T-helper 1 cell (primary cell): ENCODE measurements at places on chromosomes 12 and 14.

DNA sequence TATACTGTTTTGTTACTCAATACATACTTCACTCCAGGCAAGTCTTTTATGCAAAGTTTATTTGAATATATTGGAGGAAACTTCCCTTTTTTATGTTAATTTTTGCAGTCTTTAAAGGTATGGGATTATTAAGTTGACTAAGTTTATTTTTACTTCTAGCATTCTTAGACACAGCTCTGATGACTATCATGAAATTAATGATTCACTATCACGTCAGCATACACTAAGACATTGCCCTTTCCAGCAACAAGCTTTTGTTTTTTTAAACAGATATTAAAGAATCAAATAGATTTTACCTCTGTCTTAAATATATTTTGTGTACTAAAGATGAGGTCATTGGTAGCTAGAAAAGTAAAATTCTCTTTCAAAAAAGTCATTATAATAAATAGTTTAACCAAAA, 52.1 kb downstream of the DERA start:
- DNase-seq, result no peak

DNA sequence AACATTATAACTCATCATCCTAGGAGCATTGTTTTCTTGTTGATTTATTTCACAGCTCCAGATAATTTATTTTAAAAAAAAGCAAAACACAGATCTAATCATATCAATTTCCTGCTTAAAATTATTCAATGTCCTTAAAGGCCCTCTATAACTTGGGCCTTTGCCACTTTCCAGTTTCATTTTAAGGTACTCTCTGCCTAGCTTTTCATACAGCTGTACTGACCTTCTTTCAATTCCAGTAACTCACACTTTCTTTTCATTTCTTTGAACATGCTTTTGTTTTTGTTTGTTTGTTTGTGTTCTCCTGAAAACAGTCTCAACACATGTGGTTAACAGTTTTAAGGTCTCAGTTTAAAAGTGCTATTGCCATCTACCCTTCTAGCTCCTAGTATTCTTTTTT, 281.9 kb downstream of the ACSS3 start:
- no peak for DNase-seq

DNA sequence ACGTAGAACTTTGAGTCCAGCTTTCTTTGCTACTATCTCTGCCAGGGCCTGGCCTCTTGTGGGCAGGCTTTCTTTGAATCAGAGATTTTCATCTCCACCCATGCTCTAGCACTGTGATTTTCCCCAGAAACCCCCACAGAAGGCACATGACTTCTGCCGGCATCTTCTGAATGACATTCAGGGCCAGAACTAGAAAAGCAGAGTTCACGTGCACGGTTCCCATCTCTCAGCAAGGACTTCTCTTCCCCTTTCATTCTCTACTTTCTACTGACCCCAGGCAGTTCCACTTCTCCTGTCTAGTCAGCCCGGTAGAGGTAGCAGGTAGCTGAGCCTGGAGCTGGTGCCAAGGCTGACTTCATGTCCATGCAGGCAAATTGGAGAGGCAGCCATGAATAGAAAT, 26.9 kb downstream of the BATF start:
- DNase-seq, result no peak

GRCh38 chr12:33265033-33265731, 174.4 kb downstream of the SYT10 start:
- DNase-seq, result no peak

DNA sequence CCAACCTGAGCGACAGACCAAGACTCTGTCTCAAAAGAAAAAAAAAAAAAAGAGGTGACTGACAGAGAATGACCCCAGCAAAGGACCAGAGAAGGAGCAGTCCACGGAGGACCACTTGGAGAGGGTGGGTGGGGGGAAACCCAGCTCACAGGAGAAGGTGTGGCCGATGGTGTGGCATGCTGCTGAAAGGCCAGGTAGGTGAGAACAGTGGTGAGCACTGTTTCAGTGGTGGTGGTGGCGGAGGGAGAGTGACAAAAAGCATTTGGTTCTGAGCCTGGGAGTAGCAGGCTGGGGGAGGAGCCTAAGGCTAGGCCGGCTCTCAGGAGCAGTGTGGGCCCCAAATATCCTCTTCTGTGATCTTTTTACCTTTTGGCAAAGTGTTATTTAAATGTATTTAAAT, 63.8 kb downstream of the IRF2BPL start:
- no peak for DNase-seq

- DNase-seq, result peak; percentile 11
Observed at GRCh38 chr12:6231359-6232268, 31.4 kb downstream of the CD9 start.

DNA sequence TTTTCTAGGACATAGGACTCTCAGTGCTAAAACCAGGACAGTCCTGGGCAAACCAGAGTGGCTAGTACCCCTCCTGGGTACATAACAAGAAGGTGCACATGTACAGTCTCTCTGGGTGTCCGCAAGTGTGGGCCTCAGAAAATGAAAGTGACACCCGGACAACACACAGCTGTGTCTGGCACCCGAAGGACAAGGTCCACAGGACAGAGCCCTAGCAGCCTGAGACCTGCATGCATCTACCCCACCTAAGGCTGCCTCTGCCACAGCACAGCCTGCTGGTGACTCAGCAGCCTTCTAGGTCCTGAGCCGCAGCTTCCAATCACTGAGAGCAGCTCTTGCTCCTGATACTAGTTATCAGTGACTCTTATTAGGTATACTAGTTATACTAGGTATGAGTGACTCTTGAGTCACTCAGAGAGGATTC, 784.1 kb upstream of the TBX3 start:
- DNase-seq, result no peak

- DNase-seq, result no peak
Observed at GRCh38 chr12:318759-319515, 56.3 kb upstream of the SLC6A13 start.

DNA sequence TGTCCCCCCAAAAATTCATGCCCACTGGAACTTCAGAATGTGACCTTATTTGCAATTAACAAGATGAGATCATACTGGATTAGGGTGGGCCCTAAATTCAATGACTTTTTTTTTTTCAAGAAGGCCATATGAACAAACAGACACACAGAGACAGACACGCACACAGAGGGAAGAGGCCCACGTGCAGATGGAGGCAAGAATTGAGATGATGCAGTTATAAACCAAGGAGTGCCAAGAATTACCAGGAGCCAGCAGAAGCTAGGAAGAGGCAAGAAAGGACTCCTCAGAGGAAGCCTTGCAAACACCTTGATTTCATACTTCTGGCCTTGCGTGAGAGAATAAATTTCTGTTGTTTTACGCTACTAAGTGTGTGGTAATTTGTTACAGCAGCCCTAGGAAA, 33.4 kb downstream of the NELL2 start:
- no peak for DNase-seq

DNA sequence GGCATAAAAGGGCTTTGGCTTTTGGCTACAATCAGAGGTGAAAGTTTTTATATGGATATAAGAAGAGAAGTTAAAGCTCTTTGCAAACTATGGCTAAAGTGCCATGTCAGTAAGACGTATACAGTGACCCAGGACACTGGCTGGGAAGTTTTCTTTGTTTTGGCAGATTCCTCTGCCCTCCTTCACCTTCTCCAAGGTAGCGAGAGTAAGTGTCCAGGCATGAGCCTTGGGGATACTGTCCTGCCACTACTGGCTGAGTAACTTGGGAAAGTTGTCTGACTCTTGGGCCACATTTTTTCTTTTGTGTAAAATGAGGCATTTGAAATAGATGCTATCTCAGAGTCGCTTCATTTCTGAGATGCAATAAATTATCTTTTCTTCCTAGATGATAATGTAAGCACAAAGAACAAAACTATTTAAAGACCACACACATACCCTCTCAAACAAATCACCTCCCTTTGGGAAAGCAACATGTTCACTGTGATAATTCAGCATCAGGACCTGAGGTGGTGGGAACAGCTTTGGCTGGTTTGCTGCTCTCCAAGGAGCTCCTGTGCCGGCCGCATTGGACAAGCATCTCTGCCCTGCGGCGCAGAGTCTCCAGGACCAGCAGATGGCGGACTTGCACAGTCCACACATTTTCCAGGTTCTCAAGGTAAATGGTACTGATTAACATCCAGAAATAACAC, 106.3 kb downstream of the PTCSC3 start:
- DNase-seq, result peak; percentile 31

GRCh38 chr14:60753264-60754119, 18.9 kb downstream of the MNAT1 start:
- no peak for DNase-seq

DNA sequence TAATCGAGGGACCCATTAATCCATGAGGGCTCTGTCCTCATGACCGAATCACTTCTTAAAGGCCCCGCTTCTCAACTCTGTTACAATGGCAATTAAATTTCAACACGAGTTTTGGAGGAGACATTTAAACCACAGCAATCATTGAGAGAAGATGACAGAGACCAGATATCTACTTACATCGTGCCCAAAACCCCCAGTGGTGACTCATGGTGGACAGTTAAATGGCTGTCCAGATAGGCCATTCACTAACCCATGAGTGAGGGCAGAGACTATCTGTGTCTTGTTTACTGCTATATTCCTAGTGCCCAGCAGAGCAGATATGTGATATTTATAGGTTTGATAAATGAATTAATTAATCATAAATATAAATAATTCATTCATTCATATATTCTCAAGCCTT, 20.0 kb upstream of the FLVCR2 start:
- no peak for DNase-seq

DNA sequence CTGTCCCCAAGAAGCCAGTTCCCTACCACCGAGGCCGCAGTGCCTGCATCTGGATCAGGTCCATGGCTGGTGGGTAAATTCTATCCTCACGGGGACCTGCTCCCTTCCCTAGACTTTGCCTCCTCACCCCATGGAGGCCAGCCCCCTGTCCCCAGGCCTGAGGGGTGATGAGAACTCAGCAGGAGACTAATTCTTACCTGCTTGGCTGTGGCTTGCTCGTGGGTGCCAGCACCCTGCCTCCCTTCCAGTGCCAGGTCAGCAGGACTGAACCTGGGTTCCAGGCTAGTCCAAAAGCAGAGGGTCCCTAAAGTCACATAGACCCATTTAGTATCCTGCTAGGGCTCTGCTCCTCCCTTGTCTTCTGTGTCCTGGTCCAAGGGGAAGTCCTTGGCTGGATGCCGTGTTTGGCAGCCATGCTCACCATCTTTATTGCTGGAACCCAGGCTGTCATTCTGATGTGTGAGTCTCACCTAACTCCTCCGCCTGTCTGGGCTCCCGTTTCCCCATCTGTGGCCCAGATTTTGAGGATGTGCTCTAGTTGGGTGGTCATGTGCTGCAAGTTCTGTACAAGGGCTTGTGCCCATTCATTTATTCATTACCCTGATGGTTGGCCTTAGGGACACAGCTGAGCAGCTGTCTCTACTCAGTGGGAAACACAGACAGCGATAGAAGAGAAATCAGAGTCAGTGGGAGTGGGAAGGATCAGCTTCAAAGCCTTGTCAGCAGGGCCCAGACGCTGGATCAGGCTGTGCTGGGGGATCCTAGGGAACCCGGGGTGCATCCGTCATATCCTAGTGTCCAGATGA, 949 bp downstream of the PLBD2 start:
- no peak for DNase-seq

GRCh38 chr12:119060847-119061796, 79.8 kb downstream of the SRRM4 start:
- DNase-seq, result peak; percentile 12

GRCh38 chr14:40072175-40072574, 639.9 kb upstream of the FBXO33 start:
- DNase-seq, result no peak

- peak; percentile 49 for DNase-seq
Observed at GRCh38 chr12:76020281-76020680, 11.3 kb downstream of the PHLDA1 start.

- DNase-seq, result no peak
Observed at GRCh38 chr14:60485057-60485597, 736 bp downstream of the C14orf39 start.

DNA sequence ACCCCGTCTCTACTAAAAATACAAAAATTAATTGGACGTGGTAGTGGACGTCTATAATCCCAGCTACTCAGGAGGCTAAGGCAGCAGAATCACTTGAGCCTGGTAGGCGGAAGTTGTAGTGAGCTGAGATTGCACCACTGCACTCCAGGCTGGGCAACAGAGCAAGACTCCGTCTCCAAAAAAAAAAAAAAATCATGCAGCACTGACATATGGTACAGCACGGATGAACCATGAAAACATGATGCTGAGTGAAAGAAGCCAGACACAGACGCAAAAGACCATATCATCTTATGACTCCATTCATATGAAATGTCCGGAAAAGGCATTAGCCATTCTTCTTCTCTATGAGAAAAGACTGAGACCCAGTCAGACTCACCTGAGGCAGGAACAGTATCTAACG, 50.4 kb downstream of the PITPNM2 start:
- DNase-seq, result no peak

DNA sequence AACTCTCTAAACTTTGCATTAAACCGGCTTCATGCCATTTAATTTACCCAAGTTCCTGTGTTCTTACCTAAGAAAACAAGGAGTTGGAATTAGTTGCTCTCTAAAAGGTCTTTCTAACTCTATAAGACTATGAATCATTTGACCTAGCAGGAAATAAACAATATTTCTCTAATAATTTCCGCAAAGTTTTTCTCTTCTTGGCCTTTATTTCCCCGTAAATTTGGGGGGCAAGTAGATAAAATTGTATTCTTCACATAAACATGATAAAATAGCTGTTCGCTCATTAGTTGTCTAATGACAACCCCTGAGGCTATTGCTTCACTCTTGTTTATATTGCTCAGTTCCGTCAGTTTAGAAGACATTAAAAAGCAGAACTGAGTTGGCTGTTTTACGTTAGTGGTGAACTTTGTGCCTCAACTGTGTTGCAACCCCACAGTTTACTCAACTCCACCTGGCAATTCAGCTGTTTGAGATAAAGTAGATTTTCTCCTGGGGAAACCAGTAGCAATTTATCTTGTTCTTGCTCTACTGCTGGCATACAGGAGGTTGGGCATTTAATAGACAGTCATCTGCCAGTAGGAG, 74.7 kb downstream of the BTG1 start:
- no peak for DNase-seq

DNA sequence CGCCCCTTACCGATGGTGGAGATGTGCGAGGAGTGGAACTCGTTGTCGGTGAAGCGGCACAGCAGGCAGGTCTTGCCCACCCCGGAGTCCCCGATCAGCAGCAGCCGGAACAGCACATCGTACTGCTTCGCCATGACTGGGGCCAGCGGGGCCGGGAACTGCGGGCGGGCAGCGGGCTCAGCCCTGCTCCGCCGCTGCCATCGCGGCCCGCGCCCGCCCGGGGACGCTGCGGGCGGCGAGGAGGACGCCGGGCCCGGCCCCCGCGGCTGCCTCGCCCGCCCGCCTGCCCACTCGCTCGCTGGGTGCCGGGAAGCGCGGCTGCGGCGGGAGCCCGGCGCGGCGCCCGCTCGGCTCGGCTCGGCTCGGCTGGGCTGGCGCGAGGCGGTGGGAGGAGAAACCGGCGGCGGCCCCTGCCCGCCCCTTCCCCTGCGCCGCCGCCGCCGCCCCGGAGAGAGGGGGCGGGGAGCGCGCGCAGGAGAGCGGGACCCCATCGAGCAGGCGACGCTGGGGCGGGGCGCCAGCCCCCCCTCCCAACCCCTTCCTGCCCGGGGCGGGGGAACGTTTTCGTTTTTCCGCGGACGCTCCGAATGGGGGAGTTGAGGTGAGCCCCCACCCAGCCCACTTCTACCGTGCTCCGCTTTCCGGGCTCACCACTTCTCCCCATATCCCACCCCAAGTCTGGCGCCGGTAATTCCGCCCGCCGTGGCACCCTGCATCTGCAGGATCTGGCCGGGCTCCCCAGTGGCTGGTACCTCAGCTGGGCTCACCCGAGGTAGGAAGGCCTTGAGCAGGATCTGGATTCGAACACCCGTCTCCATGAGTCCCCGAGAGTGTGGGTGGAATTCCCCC, at the start of gene RAB15:
TSS of gene RAB15 (minus strand) at position 394 of the 849 bp plus-strand sequence. CDS start at position 134, 260 bp downstream.
- peak; percentile 47 for DNase-seq

- no peak for DNase-seq
Observed at GRCh38 chr12:54411391-54412241, 7.5 kb downstream of the ITGA5 start.
